ENCODE measurements at places on chromosomes 6 and 20. TPM values are rescaled to one million over a fixed set of nuclear protein-coding genes. Genes with fewer than 3 reads are reported as not detected.

Gene BMP7
- total RNA-seq = 7.8 TPM

DNA sequence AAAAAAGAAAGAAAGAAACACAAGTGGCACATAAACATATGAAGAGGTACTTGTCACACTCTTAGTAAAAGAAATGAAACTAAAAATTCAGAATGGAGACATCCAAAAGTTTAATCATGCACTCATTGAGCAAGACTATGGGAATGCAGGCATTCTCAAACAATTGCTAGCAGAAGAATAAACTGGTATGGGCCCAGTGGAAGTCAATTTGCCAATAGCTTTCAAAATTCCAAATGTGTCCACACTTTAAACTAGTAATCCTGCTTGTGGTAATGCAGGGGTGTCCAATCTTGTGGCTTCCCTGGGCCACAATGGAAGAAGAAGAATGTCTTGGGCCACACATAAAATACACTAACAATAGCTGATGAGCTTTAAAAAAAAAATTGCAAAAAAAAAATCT is 97.4 kb downstream of the EPB41L2 start:
- no peak for DNase-seq

Gene STK35
- 16.9 TPM for total RNA-seq

DNA sequence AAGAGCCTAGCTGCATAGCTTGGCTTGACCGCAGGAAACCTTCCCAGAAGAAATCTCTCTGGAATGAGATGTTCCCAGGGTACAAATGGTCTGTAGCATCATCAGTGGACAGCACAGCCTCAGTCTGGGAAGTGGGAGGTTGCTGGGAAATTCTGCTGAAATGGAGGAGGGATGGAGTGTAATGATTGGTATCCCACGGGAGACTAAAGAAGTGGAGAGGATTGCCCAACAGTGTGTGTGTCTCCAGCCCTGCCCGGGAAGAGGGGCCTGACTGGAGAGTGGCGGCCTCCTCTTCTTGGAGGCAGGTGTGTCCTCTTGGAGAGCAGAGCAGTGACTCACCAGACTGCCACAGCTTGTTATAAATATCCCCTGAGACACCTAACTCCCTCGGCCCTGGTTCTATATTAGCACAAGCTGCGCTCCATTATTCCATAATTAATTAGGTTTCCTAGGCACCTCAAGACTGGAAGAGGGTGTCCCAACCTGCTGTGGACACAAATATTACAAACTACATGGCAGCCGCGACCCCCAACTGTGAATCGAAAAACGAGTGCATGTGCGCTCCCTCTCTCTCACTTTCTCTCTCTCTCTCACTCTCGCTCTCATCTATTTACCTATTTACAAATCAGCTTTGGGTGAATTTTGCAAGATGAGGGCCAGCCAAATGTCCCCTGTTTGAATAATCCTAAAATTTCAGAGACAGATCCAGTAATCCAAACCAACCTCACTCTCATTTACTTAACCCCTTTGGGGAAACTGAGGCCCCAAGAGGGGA is 68.8 kb downstream of the FGD2 start:
- DNase-seq = peak; percentile 65

GRCh38 chr6:31972709-31973350 is 892 bp upstream of the DXO start:
- peak; percentile 60 for DNase-seq

All from A172 (cell line).